ENCODE measurements at places on chromosomes 5 and 9.

GRCh38 chr5:176844706-176845391 lies 34.5 kb downstream of the UNC5A start:
- DNase-seq: no peak

- DNase-seq: no peak
Observed at GRCh38 chr5:3389471-3390026, 206.1 kb upstream of the IRX1 start.

DNA sequence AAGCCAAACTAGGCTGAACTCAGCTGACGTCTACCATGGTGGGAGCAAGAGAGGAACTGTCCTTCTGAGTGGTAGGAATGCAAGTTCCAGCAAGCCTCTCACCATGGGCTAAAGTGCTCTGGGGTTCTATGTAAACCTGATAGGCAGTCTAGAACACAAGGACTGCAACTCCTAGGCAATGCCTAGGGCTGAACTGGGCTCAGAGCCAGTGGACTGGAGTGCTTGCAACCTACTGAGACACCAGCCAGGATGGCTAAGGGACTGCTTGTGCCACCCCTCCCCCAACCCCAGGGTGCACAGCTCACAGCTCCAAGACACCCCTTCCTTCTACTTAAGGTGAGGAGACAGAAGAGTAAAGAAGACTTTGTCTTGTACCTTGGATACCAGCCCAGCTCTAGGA lies 12.1 kb upstream of the RCL1 start:
- no peak for DNase-seq

- no peak for DNase-seq
Observed at GRCh38 chr5:109062664-109063063, 315.0 kb downstream of the FER start.

GRCh38 chr5:127254729-127255284 lies 35.8 kb upstream of the MEGF10 start:
- no peak for DNase-seq

DNA sequence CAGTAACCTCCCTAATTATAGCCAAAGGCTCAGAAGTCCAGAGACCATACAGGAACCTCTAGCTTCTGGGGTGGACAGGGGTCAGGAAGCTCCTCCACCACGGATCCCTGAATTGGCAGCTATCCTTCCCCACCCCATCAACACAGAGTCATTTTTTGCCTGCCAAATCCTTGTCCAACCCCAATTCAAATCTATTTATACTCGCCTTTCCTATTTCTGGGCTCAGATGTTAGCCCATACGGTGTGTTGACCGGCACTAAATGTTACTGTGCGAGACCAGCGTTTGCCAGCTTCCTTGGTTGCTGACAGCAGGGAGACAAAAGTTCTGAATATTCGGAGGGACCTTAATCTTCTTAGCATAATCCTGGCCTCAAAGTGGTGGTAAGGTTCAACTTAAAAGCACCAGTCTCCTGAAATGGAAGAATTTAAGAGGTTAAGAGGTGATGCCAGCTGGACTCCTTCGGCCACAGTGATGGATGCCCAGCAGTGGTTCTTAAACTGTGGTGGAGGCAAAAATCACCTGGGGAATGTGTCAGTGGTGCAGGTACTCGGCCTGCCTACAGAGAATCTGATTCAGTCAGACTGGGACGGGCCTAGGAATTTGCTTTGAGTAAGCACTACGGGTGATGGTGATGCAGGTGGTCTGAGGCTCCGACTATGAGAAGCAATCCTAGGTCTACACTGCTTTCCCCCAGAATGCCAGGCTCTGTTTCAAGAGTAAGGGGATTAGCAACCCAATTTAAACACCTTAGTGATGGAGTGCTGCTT lies 204.8 kb upstream of the MEF2C start:
- DNase-seq: no peak

- peak; percentile 33 for DNase-seq
Observed at GRCh38 chr9:20209391-20210340, 412.6 kb downstream of the MLLT3 start.

- no peak for DNase-seq
Observed at GRCh38 chr5:31144364-31144763, 49.1 kb upstream of the CDH6 start.

GRCh38 chr9:129258124-129258822 lies 80.2 kb upstream of the IER5L start:
- peak; percentile 90 for DNase-seq
